ENCODE measurements at places on chromosomes 7 and 10.

- no peak for DNase-seq
Measured at GRCh38 chr10:92957223-92958010, 103.2 kb upstream of the CYP26C1 start.

DNA sequence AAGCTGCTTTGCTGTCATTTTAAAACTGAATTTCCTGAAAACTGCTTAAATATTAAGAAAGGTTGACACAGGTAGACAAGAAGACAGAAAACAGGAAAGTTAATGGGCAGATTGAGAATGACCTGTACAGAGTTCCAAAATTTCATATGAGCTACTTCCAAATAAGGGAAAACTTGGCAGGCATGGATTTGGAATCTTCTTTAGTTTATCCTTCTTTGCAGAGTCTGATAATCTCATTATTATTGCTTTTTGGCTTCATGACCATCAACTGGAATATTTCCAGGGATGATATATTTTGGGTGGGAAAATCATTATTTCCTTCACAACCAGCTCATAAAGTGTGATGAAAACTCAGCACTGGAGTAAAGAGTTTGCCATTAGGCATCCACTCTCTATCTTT is 346.5 kb upstream of the NPVF start:
- DNase-seq, result no peak

GRCh38 chr10:126839094-126839761 is 66.0 kb upstream of the DOCK1 start:
- DNase-seq, result no peak

GRCh38 chr10:54133203-54133602 is 667.8 kb downstream of the PCDH15 start:
- no peak for DNase-seq

DNA sequence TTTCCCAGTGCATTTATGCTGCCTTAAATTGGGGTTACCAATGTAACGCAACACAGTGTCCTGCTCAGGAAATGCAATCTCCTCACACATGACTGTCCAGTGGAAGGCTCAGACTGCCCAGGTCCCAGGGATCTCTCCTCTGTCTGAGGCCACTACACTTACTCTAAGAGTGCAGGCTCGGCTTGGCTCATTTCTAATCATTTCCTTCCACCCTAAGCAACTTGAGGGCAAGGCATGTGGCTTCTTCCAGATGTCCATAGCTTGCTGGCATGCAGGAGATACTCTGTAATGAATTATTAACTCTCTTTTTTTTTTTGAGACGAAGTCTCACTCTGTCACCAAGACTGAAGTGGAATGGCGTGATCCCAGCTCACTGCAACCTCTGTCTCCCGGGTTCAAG is 23.7 kb downstream of the PLAC9 start:
- DNase-seq, result no peak

- no peak for DNase-seq
Measured at GRCh38 chr7:105352901-105353668, 35.6 kb downstream of the SRPK2 start.

DNA sequence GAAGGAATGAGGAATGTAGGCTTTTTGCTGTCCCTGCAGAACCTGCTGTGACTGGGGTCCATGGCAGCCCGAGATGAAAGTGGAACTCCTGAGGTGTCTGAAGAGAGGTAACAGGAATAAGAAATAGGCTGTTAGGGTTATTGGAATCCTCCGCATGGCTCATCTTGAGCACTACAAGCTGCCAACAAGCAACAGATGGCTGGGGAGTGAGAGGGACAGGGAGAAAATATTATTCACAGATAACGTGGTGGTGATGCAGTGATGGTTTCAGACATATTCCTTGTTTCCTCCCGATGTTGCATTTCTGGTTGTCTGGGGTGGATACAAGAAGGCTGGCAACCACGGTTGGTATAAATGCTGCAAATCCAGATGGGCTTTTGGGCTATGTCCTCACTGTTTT is 46.1 kb downstream of the AP3M1 start:
- DNase-seq, result no peak

GRCh38 chr7:46071076-46071475 is 150.0 kb upstream of the IGFBP3 start:
- DNase-seq, result no peak

DNA sequence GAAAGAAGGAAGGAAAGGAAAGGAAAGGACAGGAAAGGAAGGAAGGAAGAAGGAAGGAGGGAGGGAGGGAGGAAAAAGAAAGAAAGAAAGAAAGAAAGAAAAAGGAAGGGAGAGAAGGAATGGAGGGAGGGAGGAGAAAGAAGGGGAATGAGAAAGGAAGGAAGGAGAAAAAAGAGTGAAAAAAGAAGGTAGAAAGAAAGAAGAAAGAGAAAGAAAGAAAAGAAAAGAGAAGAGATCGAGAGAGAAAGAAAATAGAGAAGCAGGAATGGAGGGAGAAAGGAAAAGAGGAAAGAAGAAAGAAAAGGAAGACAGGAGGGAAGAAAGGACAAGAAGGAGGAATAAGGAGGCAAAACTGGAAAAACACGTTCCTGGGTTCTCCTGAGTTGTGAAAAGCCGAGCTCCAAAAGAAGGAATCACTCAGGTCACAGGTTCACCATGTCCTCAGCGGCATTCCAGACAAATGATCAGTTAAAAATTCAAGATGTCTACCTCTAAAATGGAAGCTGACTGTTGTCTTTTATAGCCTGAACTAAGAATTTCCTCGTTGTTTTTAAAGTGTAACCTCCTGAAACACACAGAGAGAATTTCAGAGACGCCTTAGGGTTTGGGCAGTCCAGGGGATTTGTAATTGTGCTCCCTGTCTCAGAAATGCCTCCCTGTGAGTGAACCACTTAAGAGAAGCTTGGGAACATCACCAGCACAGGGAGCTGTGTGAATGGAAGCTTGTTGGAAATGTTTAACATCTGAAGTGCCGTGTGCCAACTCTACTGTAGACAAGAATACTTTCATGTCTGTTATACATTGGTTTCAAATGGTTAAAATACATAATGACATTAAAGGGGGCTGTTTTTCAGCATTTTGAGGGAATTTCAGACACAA is 80.7 kb downstream of the INHBA start:
- no peak for DNase-seq

DNA sequence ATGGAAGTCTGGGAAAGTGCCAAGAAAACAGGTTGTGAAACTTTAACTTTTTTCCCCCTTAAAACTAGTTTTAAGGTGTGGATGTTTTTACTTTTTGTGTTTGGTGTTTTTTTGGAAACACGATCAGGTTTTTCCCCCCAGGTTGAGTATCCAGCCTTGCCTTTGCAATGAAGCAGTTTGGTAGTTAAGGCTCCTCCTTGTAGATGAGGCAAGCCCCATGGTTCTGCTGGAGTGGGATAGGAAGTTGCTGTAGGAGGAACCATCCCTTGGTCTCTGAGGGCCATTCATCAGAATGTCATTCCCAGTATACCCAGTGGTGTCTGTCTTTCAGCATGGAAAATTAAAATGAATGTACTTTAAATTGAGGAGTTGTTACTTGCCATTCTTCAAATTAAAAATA is 2.7 kb downstream of the CUL1 start:
- no peak for DNase-seq

DNA sequence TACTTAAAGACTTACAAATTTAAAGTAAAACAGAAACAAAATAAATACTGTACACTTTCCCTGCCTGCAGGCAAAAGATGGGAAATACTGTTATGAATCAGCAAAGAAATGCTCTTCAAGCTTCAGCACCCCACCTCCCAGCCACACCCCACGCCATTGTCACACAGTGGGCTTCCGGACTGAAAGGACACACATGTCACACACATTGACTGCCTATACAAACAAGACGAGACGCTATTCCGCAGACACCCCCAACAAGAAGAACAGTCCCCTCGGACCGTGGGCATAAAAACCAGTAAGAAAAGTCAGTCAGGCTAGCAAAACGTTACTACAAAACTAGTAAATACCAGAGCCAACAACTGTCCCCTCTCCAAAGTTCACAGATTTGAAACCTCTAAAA is 22.2 kb upstream of the PARP12 start:
- no peak for DNase-seq

- DNase-seq, result no peak
Measured at GRCh38 chr10:47101196-47101595, 190.0 kb downstream of the PTPN20 start.

GRCh38 chr10:74380795-74381194 is 229.8 kb downstream of the ADK start:
- DNase-seq, result no peak

GRCh38 chr7:71633551-71634008 is 501.6 kb downstream of the GALNT17 start:
- peak; percentile 36 for DNase-seq

- DNase-seq, result no peak
Measured at GRCh38 chr7:82704121-82704520, 260.5 kb upstream of the CACNA2D1 start.

GRCh38 chr10:29569795-29570194 is 65.0 kb downstream of the SVIL start:
- no peak for DNase-seq

DNA sequence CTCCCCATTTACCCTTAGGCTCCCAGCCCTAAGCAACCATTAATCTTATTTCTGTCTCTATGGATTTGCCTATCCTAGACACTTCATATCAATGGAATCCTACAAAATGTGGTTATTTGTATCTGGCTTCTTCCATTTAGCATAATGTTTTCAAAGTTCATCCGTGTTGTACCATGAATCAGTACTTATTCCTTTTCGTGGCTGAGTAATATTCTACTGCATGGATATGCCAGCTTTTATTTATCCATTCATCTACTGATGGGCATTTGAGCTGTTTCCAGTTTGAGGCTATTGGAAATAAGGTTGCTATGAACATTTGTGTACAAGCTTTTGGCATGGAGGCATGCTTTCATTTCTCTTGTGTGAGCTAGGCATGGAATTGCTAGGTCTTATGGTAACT is 121.1 kb downstream of the WDR11 start:
- no peak for DNase-seq

- DNase-seq, result no peak
Measured at GRCh38 chr7:95886501-95887090, 114.2 kb downstream of the DYNC1I1 start.

DNA sequence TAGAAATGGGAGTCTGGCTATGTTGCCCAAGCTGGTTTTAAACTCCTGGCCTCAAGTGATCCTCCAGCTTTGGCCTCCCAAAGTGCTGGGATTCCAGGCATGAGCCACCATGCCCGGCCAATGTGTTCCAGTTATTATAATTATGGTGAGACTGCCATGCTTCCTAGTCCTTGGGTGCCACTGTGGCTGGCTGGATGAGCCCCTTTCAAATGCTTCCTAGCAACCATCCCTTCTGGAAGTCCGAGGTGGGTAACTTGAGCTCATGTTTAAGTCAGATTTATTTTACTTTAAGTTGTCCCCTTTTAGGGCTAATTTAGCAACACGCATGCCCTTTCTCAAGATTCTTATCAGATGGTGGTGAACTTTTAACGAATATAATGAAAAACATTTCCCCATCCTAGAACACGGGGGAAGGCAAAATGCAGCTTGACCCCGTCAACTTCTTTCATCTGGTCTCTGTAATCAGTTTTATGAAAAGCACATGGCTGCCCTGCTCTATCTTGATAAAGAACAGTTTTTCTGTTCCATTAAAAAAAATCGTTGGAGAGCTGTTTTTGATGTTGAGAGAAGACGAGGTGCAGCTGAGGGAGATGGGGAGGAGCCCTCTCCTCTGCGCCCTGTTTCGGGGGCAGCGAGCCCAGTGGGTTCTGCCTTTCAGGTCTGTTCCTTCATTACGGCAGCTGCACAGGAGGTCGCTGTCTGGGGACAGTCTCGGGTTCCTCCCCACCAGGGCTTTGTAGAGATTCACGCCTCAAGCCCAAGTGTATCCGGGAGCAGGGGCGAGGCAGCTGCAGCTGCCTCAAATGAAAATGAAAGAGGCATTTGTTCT is 61.0 kb upstream of the MKI67 start:
- no peak for DNase-seq

DNA sequence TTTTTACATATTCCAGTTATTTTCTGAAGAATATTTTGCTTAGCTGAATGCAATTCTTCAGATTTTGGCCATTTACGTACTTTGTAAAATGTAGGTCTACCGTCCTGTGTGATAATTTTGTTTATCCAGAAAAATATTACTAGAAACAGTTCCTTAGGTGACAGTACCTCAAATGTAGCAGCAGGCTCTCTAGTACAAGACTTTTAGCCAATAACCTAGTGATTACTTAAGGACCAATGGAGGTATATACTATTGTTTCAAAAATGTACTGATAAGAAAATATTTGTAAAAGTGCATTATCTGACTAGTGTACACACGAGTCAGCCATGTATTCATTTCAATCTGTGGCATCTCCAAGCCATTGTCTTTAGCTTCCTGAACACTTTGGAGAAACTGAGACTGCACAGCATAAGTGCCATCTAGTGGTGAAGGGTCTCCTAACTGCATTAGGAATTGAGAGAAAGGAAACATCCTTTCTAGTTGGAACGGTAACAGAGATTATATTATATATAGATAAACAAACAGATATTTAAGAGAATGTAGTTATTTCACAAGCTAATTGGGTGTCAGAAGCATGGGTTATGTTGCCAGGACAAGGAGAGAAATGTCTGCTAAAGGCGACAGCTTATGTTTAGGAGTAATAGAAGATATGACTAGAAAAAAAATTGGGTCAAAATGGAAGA is 23.7 kb downstream of the RTKN2 start:
- peak; percentile 54 for DNase-seq

DNA sequence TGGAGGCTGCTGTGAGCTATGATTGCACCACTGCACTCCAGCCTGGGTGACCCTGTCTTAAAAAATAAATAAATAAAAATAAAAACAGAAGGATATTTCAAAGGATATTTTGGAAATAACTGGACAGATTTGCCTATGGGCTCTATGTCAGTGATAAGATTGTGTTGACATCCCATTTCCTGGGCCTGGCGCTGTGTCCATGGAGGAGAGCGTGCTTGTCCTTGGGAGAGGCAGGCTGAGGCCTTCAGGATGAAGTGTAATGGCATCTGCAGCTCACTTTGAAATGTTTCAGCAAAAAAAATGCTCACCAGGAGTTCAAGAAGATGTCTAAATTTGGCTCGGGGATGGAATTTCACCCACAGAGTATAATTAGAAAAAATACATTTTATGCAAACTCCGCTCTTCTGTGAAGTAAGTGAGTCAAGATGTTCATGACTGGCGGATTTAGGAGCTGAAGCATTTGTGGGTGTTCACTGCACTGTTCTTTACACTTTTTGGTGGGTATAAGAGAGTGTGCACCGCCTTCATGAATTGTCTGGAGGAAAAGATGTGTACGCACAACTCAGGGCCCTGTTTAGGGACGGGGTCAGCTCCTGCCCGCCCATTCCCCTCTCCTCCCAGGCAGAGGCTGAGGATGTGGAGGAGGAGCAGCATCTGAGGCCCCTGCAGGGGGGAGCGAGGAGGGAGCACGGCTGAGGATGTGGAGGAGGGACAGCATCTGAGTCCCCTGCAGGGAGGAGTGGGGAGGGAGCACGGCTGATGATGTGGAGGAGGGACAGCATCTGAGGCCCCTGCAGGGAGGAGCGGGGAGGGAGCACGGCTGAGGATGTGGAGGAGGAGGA is 18.5 kb upstream of the FOXL3 start:
- peak; percentile 34 for DNase-seq

DNA sequence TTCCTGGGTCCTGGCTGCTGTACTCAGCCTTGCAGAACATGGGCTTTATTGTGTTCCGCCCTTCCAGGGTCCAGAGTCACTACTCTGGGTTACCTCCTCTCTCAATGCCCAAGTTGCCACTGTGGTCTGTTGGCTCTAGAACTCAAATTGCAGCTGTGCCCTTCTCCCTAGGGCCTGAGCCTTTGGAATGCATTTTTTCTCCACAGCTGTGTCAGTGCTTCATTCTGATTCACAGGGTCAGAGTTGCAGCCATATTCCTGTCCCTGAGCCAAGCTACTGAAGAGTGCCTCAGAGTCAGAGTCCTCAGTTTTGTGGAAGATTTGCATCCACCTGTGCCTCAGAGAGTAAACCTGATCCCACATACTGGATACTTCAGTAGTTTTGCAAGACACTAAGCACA is 167.5 kb downstream of the ITGB1 start:
- DNase-seq, result no peak

- no peak for DNase-seq
Measured at GRCh38 chr7:2012044-2012900, 220.5 kb downstream of the MAD1L1 start.

Measured in brain pericyte (primary cell).